ENCODE measurements at places on chromosomes 3 and 15.

DNA sequence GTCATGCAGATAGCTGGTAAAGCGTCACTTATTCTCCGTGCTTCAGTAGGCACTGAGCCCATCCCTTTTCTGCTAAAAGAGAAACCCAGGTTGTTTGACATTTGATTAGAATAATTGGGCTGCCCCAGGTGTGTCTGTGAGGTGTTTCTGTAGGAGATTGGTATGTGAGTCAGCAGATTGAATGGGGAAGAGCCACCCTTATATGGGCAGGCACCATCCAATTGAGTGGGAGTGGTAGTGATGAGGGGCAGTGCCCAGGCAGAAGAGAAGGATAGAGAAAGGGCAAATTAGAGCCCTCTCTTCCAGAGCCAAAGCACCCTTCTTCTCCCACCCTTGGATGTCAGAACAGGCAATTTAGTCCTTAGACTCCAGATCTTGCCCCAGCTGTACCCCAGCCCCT lies 384.3 kb upstream of the GBE1 start:
- no peak for DNase-seq

- peak; percentile 61 for DNase-seq
Measured at GRCh38 chr3:56753206-56753820, 48.4 kb downstream of the ARHGEF3 start.

DNA sequence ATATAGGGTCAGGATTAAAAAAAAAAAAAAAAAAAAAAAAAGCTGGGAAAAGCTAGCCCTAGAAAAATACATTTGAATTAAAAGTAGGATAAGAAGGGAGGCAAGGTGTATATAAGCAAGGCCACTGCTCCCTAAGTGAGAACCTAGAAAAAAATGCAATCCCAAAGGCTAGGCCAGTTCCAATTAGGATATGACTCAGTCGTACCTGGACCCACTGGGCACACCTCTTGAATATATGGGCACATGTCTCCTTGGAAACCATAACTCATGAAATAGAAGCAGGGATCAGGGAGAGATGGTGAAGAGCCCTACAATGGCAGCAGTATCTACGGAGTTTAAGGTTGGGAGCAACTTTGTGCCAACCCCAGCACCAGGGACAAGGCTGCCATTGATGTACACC lies 314.1 kb upstream of the IL12A start:
- no peak for DNase-seq

DNA sequence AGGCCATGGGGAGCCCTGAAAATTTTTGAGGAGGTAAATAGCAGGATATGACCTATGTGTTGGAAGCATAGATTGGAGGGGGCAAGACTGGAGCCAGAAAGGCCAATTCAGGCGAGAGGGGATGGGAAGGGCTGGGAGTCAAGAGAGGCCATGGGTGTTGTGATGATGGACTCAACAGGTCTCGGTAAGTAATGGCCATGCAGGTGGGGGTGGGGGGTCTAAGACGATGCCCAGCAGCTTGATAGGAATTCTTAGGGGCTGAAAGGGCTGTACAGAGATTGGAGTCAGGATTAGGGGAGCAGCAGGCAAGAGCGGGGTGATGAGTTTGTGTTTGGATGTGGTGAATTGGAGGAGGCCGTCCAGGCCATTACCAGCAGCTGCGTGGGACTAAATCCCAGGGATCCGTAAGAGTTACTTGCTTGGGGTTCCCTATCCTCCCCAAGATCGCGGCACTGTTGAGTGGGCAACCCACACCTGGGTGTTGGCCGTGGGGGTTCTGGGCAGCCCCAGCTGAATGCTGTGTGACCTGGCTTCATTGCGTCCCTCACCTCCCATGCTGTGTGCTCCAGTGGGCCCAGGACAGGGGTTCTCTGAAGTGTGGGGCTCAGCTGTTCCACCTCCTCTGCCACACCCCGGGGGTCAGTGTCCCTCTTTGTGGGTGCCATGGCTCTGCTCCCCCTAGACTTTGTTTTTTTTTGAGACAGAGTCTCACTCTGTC lies 41.8 kb upstream of the CHRNB4 start:
- no peak for DNase-seq

DNA sequence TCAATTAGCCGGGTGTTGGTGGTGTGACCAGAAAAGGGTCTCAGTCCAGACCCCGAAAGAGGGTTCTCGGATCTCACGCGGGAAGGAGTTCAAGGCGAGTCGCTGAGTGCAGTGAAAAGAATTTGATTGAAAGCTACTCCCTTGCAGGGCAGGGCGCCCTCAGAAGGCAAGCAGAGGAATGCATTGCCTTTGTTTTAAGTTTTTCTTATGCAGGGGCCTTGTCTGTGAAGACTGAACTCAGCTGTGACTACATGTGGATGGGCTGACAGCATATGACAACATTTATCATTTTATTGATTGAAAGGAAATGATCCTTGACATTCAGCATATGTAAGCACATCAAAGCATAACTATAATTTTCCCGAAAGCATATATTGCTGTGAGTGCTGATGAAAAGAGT lies 11.8 kb downstream of the CPN2 start:
- DNase-seq, result no peak

DNA sequence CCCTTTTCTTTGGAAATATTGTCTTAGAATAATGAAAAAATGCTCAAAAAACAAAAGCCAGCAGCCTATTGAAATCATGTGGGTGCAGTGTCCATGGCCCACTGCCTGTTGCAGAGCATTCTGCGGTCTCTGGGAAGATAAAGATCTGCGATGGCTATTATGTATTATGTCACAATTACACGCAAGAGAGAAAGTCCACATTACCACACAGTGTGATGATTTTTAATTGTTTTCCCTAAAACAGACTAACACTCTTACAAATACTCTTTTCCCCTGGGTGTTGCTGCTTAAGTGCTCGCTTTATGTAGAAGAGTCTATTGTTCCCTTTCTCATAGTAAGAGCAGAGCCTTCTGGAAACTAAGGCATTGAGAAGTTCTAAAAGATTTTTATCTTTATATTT lies 32.2 kb downstream of the SSR3 start:
- peak; percentile 56 for DNase-seq

DNA sequence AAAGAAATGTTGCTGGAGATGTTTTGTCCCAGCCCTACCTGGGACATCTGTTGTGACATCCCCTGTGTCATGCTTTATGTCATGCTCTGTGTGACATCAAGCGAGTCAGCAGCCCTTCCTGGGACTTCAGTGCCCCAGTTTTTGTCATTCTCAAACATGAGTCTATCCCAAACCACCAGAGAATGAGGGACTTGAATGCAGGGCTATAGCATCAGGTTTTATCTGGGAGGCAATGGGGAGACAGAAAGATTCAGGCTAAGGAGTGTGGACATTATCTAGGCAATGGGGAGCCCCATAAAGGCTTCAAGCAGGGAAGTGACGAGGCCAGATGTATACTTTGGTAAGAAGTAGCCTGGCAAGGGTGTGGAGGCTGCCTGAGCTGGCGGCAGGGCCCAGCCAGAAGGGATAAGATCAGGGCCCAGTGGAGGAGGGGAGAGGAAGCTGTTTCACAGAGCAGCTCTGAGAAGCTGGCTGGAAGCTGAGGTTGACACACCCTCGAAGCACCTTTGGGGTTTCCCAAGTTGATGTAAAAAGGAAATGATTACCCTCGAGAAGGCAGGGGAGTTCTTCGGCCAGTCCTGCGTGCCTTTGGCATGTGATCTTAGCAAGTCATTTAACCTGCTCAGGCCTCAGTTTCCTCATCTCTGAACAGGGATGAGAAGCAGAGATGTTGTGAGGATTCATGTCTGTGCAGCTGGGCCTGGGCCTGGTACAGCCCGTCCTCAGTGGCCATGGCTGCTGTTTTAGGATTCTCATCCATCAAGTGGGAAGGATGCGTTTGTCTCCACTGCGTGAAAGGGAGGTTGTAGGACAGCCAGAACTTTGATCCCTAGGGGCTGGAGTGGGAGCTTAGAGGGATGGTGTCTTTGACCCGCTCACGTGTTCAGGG lies 34.3 kb downstream of the IRAK2 start:
- peak; percentile 89 for DNase-seq

GRCh38 chr3:119557877-119558269 lies 1.5 kb downstream of the CD80 start:
- DNase-seq, result peak; percentile 44

All from hematopoietic multipotent progenitor cell treated with erythropoietin and hydrocortisone succinate and interleukin-3 and kit ligand, for 4 days (in vitro differentiated cells).